ENCODE measurements at places on chromosomes 2 and 18.
A peak's percentile ranks its signal among the peaks of the same experiment; 100 is the strongest.

GRCh38 chr2:196176142-196176738 is 4.9 kb upstream of the STK17B start:
- DNase-seq: peak; percentile 77

- no peak for DNase-seq
Measured at GRCh38 chr2:6423157-6423556, 442.6 kb downstream of the CMPK2 start.

DNA sequence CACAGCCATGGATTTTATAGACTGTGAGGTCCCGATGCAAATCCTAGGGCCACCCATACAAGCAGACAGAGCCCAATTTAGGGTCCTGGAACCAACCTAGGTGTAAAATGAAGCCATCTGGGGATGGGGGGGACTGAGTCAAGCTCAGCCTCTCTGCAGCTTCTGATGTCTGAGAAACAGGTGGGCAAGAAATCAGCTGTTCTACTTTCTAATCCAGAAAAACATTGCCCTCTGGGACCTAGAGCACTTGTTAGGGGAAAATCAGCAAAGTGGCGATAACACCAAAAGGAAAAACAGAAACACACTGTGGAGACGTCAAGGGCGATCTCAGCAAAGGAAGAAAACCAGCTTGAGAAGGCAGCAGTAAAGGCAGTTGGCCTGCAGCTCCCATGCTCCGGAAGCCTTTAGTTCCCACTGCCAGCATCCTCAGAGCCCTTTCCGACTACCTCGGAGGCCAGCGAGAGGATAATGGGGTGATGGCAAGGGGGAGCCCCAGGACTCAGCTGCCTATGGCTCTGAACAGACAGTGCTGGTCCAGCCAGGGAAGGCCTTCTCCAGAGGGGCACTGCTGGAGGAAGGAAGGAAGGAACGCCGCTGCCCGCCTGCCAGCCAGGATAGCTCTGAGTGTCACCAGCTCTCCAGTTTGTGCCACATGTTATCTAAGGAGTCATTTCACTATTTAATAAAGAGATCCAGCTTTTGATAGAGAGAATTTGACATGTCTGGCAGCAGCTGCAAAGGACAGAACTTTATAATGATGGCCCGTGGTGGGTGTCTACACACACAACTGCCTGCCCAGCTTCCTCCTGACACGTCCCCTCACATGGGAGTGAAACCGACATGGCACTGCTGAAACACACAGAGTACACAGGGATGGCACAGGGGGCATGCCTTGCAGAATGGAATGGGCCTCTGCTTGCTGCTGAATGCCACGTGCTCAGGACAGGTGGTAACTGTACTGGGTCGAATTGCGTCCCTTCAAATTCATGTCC is 37.7 kb downstream of the HS1BP3 start:
- DNase-seq: no peak

DNA sequence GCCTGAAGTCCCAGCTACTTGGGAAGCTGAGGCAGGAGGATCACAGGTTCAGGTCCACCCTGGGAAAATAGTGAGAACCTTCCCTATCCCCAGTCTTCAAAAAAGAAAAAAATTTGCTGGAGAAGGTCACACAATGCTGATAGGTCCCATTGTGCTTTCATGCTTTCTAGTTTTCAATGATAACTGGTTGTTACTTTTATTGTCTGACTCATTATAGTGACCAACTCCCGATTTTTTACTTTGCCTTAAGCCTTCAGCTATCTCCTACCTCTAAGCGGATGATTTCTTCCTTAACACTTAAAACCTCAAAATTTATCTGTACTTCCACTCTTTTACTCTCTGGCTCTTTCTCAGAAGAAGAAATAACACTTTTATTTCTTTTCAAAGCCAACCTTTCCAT is 17.3 kb downstream of the MSH2 start:
- no peak for DNase-seq

GRCh38 chr2:20638646-20639430 is 12.1 kb downstream of the HS1BP3 start:
- DNase-seq: no peak

GRCh38 chr2:7899241-7899640 is 782.6 kb upstream of the ID2 start:
- DNase-seq: no peak

DNA sequence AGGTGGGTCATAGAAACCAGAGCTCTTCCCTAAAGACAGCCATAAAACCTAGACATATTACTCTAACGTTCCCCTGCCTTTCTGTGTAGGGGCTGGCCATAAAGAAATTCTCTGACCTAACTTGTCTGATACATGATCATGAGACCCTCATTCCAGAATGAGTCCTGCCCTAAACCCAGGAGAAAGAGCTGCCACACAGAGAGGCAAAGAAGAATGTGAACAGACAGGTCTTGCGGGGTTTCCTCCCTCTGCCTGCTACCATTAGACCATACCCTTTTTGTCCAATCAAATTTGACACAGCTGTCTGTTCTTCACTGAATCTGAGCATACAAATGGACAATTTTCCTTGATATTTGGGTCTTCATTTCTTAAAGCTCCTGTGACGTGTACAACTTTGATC is 198.8 kb upstream of the LHCGR start:
- DNase-seq: no peak

DNA sequence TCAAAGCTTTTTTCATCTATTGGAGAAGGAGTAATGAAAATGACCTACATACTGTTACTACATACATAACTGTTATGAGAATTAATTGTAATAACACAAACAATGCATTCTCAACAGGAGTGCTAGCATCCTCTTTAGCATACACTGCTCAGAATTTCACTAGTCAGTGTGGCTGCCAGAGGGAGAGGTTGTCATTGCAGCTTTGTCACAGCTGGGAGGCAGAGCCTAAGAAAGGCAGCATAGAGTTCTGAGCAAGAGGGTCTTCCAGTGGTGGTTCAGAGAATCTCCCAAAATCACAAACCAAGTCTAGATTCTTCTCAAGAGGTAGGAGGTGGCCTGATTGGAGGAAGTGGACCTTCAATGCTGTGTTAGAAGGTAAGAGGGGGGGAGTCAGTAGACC is 286.7 kb upstream of the CYRIA start:
- DNase-seq: no peak

- DNase-seq: no peak
Measured at GRCh38 chr18:11167778-11168177, 18.4 kb upstream of the PIEZO2 start.

- DNase-seq: no peak
Measured at GRCh38 chr2:3951131-3951954, 248.0 kb downstream of the DCDC2C start.

DNA sequence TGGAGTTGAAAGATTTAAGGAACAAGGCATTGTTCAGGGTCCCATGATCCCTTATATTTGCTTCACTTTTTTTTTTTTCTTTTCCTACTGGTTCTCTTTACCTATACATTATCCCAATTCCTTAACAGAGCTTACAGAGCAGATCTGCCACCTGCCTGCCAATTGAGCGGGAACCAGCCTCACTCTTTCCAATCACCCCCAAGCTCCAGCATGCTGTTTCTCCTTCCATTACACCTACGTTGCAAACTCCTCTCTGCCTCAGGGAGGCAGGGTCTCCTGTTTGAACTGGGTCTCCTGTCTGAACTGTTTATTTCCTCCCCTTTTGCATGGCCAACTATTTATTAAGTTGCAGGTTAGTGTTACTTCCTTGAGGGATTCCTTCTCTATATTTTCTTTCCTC is 77.2 kb upstream of the SLC38A11 start:
- DNase-seq: no peak

GRCh38 chr2:13002536-13003331 is 286.0 kb downstream of the TRIB2 start:
- no peak for DNase-seq

DNA sequence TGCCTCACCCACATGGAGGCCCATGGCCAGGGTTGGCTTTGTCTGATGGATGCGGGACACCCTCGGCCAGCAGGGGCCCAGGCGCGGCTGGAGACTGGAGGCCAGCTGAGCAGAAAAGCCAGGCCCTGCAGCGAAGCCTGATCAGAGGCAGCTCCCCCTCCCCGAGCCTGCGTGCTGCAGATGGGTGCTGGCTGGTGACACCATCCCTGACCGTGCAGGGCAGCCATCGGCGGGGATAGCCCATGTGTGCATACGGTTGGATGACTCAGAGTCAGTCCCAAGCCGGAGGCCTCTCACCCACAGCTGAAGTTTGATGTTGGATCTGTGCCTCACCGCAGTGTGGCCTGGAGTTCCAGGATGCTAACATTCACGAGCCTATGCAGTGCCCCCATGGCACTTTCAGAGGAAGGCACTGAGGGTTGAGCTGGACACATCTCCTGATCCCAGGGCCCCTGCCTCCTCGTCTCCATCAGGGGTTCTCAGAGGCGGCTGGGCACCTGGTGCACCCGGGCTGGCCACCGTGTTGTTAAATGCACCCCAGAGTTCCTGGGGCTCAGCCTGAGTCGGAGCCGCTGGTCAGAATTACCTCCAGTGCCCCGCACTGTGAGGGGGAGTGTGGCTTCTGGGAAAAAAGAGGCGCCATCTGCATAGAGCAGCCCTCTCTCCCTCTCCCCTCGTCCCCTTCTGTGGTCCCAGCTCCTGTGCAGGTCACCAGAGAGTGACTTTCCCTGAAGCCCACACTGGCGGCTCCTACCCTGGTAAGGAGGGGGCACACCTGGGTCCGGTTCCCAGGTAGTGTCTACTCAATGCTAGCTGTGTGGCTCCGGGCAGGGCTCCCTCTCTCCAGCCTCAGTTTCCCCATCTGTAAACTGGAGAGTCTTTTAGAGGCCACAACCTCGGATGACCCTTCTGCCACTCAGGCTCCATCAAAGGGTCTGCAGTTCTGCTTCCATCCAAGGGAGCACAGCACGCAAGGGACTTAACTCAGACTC is 19.4 kb upstream of the KIF1A start:
- DNase-seq: no peak

DNA sequence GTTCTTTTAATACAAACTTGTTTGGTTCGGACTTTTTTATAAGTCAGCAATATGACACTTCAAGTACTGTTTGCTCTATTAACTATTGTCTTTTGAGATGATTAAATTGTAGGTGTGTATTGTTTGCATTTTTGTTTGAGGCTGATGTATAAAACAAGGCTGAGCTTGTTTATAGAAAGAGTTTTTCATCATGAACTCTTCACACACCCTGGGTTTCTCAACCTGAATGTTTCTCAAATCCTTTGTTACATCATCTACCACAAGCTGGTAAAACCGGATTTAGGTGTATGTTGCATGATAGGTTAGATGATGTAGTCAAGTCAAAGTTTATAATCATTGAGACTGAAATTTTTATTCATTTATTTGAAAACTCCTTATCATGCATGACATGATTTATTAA is 335.2 kb upstream of the LRATD1 start:
- DNase-seq: no peak

GRCh38 chr2:158214431-158214830 is 112.8 kb downstream of the UPP2 start:
- no peak for DNase-seq

DNA sequence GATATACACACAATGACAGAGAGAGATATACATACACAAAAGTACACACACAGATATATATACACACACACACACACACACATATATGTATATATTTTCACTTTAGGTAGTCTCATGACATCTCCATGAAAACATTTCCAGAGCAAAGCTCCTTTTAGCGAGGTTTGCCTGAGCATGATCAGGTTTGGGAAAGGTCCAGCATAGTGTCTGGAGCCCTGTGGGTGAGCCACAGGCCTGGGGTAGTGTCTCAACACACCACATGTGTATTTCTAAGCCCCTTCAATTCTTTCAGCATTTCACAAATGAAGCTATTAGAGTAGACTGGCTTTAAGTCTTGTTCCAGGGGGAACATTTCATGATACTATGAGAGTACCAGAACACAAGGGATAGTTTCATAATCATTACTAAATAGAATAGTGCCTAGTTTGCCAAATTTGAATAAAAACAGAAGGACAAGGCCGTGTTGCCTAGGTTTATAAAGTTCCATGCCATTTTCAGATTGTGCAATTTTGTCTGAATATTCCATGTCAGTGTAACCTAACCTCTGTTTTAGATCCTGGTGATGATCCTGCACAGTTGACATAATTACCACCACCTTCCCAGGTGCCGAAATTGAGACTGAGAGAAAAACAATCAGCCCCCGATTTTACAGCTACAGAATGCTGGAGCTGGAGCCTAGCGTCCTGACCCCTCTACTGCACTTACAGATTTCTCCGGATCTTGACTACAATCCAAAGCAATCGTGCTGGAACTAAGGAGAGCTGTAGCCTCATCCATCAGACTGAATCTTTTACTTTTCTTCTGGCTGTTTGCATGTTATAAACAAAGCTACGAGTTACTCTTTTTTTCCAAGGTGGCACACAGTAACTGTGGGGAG is 332.7 kb downstream of the CYRIA start:
- DNase-seq: no peak

GRCh38 chr2:159714247-159714930 is 2.1 kb downstream of the MARCHF7 start:
- DNase-seq: no peak

- no peak for DNase-seq
Measured at GRCh38 chr2:11938196-11938595, 191.8 kb downstream of the LPIN1 start.

DNA sequence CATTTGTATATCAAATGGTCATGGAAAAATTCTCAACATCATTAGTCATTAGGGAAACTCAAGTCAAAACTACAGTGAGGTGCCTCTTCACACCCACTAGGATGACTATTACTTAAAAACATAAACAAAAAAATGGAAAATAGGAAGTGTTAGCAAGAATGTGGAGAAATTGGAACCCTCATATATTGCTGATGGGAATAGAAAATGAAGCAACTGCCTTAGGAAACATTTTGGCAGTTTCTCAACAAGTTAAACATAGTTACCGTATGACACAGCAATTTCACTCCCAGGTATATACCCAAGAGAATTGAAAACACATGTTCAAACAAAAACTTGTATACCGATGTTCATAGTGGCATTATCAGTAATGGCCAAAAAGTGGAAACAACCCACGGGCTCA is 18.1 kb upstream of the CYP26B1 start:
- DNase-seq: no peak

DNA sequence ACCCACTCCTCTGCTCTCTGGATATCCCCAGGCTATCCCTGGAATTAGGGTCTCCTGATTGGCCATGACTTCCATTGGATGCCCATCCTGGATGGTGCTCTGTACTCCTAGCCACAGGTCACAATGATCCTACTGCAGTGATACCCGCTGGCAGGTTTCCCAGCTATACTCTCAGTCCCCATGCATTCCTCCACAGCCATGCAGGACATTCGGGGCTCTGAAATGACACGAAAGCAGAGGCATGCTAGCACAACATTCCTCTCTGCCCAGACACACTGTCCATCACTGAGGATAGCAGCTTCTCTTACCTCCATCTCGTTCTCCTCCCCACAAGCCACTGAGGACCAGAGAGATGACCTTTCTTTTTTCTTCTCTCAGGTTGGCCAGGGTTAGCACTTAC is 51.7 kb upstream of the SPATS2L start:
- DNase-seq: no peak

DNA sequence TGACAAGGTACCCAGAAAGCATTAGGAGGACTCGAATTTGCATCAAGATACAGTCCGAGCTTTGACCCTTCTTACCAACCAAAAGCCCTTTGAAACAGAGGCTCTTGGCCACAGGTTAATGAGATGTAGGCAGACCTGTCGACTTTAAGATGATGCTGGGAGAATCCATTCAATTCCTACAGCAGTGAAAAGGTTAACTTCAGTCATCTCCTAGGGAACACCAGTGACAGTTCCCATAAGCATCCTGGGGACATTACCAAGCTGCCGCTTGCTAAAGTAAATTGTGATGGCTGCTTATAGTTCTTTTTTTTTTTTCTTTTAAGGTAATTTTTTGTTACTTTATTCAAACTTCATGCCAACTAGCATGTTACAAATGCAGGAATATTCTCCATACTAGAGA is 379.3 kb downstream of the SOX11 start:
- no peak for DNase-seq

- DNase-seq: no peak
Measured at GRCh38 chr2:190887089-190887488, 6.5 kb downstream of the GLS start.
